Neural crest cell (in vitro differentiated cells): ENCODE measurements at places on chromosomes 5 and 9. TPM values are rescaled to one million over a fixed set of nuclear protein-coding genes. Genes with fewer than 3 reads are reported as not detected.

DNA sequence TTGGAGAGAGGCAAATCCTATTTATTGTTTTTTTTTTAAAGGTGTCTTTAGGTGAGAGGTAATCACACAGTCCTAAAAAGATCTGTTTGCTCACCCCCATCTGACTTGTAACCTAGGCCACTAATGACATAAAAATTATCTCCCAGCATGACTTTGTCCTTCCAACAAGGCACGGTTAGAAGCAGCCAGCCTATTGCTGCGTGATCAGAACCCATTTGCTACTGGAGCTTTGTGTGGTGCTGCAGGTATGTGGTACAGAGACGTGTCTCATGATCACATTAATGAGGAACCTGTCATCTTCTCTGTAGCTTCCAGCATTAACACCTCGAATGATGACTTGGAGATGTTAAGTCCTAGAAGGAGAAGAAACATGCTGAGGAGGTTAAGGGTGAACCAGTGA lies 555.8 kb upstream of the TLE4 start:
- no peak for DNase-seq

GRCh38 chr5:67331296-67331925 lies 134.8 kb upstream of the CD180 start:
- no peak for DNase-seq

DNA sequence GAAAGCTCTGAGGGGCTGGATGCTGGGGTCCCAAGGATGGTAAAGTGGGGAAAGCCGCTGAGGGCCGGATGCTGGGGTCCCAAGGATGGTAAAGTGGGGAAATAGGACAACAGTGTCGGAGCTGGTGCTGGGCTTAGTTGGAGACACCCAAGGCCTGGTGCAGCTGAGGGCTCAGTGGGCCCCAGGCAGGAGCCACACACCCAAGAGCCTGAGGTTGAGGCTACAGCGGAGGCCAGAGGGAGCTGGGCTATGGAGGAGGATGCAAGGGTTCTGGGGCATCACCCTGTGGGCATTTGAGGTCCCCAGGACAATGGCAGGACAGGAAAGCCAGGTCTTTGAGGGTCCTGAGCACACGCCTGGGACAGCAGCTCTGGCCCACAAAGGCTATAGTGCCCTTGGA lies 19.1 kb upstream of the SLC9A3 start:
- DNase-seq, result no peak

DNA sequence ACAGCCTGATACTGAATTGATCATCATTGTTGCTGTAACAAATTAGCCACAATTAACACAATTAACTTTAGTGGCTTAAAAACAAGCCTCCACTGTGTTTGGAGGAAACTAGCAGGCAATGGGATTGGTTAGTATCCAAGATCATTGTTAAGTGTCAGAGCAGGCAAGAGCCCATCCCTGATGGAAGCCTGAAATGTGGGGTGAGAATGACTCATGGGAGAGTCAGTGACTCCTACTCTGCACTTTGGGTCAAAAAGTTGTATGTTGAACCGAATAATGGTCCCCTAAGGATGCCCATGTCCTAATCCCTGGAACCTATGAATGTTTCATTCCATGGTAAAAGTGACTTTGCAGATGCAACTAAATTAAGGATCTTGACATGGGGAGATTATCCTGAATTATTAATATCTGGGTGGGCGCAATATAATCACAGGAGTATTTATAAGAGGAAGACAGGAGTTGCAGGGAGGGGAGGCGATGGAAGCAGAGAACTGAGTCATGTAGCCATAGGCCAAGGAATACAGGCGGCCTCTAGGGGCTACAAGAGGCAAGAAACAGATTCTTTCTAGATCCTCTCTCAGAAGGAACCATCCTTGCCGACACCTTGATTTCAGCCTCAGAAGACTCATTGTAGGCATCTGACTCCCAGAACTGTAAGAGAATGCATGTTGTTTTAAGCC lies 28.8 kb downstream of the ALG2 start:
- DNase-seq, result no peak

- no peak for DNase-seq
These were observed 137.3 kb downstream of the SEC61B start for GRCh38 chr9:99359336-99359735.

DNA sequence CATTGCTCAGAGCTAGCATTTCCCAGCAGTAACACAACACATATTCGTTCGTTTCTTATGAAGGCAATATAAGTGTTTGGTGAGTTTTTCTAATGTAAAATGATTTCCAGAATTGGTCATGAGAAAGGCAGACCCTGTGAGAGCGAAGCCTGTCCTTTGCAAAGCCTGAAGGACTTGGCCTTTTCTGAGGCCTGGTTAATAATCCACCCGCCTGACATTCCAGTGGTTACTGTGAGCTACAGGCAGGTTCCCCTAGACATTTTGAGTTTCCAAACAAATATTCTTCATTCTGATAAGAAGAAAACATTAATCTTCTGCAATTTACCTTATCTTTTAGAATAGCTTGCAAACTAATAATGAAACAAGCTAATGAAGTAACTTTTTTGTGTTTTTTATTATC lies 38.0 kb downstream of the ADAMTS16 start:
- no peak for DNase-seq

DNA sequence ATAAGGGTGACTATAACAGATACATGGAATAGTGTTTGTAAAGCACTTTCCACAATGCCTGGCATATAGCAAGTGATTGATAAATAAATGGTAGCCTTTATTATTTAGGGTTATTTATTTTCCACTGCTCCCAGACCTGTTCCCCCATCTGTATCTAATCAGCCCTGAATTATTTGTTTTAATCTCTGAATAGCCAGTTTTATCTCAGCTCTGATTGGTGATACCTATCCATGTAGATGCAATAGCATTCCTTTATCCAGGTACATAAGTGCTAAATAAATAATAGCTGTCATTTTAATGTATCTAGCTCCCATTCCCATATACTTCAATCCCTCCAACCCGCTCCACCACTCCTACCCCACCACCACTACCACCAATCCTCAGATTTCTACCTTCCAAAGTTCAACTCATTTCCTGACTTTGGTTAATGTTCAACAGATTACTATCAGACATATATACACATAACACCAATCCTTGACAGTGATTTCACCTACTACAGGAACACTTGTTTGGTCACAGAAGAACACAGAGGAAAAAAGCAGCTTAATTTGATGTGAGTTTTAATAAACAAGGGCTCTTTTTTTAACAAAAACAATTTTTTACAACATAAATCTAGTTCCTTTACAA lies 14.0 kb downstream of the PRKAA1 start:
- no peak for DNase-seq

DNA sequence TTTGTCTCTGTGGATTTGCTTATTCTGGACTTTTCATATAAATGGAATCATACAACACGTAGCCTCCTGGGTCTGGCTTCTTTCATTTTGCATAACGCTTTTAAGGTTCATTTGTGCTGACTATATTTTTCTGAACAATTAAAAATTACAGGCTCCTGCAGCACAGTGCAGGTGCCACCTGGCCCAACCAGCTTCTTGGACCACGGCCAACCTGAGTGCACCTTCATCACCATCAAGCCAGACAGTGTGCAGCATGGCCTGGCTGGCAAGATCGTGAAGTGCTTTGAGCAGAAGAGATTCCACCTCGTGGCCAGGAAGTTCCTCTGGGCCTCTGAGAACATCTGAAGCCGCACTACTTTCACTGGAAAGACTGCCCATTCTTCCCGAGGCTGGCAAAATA lies 53.5 kb upstream of the COL15A1 start:
- no peak for DNase-seq

GRCh38 chr5:77168879-77169244 lies 41.6 kb upstream of the PDE8B start:
- DNase-seq, result no peak

- no peak for DNase-seq
These were observed 22.8 kb upstream of the ANKRD18A start for GRCh38 chr9:38642951-38643814.

GRCh38 chr5:78605611-78606010 lies 43.0 kb downstream of the LHFPL2 start:
- no peak for DNase-seq

GRCh38 chr9:123196124-123196523 lies 72.3 kb downstream of the STRBP start:
- no peak for DNase-seq

DNA sequence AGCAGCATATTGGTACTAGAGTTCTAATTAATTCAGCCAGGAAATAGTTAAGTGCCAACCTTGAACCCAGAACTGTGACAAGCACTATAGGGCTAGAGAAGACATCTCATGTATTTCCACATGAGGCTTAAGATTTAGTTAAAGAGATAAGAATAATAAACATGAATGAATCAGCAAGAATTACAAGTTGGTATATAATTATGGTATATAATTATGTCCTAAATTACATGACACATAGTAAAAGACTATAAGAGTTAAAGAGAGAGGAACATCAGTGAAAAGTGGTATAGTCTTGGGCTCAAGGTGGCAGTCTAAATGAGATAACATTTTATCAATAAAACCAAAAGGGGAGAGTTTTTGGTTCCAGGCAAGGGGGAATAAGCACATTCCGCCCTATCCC lies 223.1 kb upstream of the NFIL3 start:
- DNase-seq, result no peak

DNA sequence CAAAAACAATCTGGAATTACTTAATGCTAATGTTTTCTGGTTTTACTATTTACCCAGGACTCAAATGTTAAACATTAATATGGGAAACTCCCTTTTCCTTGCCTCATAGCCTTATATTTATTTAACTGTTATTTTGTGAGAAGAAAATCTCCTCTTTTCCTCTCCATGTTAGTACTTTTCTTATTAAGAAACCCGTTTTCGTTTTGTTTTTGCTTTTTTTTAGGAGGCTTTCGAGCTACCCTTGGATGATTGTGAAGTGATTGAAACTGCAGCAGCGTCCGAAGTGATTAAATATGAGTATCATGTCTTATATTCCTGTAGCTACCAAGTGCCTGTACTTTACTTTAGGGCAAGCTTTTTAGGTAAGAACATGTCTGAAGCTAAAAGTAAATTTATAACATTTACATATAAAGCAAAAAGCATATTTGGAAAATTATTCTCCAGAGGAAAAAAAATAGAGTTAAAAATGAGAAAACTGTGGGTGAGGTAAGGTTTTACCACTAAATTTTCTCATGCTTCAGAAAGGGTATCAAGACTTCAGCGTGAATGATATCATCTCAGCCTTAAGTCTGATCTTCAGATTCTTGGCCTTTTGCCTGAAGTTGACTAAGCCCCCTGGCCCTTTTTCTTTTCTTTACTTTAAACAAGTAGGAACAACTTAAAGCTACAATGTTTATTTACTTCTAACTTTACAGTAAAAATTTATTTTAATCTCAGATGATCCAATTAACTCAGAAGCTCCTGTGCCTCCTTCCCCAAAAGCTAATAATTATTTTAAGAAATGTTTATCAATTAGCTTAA lies 113.8 kb downstream of the RPS23 start:
- no peak for DNase-seq

GRCh38 chr9:83019246-83019645 lies 43.7 kb downstream of the RASEF start:
- no peak for DNase-seq

DNA sequence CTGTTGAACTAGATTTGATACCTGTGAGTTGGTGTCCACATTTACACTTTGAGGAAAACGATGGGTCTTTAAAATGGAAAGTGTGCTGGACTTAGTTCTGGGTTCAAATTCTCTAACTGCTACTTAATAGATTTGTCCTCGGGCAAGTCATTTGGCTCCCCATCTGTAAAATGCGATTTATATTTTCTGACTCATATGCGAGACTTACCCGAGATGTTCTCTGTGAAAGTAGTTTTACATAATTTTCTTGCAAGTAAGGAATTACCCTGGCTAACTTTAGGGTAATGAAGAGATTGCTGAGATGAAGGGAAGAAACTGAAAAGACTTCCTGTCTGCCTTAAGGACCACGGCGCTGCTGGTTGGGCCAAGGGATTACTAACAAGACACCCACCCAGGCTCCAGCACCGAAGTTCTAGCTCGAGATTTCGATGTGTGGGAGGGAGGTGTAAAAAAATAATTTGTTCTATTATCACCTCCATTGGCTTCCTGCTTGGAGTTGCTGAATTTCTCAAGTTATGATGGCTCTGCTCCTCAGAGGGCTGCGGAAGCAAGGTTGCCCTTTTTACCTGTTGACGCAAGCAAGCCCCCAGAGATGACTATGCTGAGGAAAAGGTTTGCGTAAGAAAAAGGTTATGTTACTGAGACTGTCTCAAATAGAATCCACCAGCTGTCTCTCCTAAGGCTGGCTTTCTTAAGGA lies 24.1 kb downstream of the PCSK1 start:
- DNase-seq, result no peak

The SLC36A3 gene
- total RNA-seq, result not detected in 2 replicates

The ADAMTSL1 gene
- total RNA-seq, result 2.3 and 2.5 TPM in 2 replicates

The TMEM174 gene
- total RNA-seq, result not detected in 2 replicates

The KIAA0825 gene
- total RNA-seq, result 3.4 and 3.5 TPM in 2 replicates

The LHX6 gene
- total RNA-seq, result 0.07 TPM in 1 of 2 replicates, not detected in the other

The HTR1A gene
- total RNA-seq, result not detected in 2 replicates

The SH3PXD2B gene
- total RNA-seq, result 86.1 and 89.1 TPM in 2 replicates

The PCDHA9 gene
- total RNA-seq, result 1.4 TPM in 2 replicates
